ENCODE measurements at places on chromosomes 1 and 21. TPM values are rescaled to one million over a fixed set of nuclear protein-coding genes. Genes with fewer than 3 reads are reported as not detected.

The DEPDC1 gene
- total RNA-seq, result not detected

- no peaks in the 10 kb centered on the region for H3K27me3 ChIP-seq
- H3K36me3 ChIP-seq, result no peaks in the 10 kb centered on the region
- no peak overlapping the region for H3K27ac ChIP-seq
Measured at GRCh38 chr1:58714544-58714943, 14.7 kb upstream of the MYSM1 start.

The FOXD3 gene
- not detected for total RNA-seq

The KRTAP11-1 gene
- total RNA-seq, result not detected

The TBX19 gene
- total RNA-seq, result 0.33 TPM

GRCh38 chr1:7501723-7502603 lies 269.1 kb upstream of the VAMP3 start:
- no peak for DNase-seq
- H3K27ac ChIP-seq, result no peak overlapping the region
- H3K4me1 ChIP-seq, result no peaks in the 10 kb centered on the region
- no peaks in the 10 kb centered on the region for H3K27me3 ChIP-seq
- H3K36me3 ChIP-seq, result no peaks in the 10 kb centered on the region

The BROX gene
- 16.0 TPM for total RNA-seq

DNA sequence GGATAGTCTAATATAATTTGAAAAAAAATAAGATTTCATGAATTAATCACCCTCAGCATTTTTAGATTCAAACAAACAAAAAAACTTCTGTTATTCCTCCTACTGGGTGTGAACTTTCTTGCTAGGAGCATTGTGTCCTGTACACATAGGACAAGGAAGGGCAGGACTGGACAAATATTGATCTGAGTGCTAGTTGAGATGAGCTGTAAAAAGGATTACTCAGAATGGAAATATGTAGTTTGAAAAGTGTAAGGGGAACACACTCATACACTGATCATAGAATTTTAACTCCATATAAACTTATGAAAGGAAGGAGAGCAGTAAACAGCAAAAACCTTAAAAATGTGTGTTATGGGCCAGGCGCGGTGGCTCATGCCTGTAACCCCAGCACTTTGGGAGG lies 156.5 kb upstream of the ZNF648 start:
- no peaks in the 10 kb centered on the region for H3K4me1 ChIP-seq
- H3K4me3 ChIP-seq, result no peak overlapping the region
- H3K27me3 ChIP-seq, result no peaks in the 10 kb centered on the region
- no peak overlapping the region for H3K27ac ChIP-seq
- no peak for DNase-seq
- no peaks in the 10 kb centered on the region for H3K36me3 ChIP-seq

- no peaks in the 10 kb centered on the region for H3K27me3 ChIP-seq
- H3K36me3 ChIP-seq, result no peaks in the 10 kb centered on the region
- no peak overlapping the region for H3K4me3 ChIP-seq
- H3K27ac ChIP-seq, result no peak overlapping the region
Measured at GRCh38 chr21:23607782-23608431, 1999.4 kb downstream of the MRPL39 start.

- peak; percentile 67 for DNase-seq
- H3K27ac ChIP-seq, result no peak overlapping the region
- no peaks in the 10 kb centered on the region for H3K27me3 ChIP-seq
- no peak overlapping the region for H3K4me3 ChIP-seq
- peaks cover 2% of the 10 kb centered on the region for H3K4me1 ChIP-seq
Measured at GRCh38 chr1:36342426-36343185, 19.2 kb upstream of the EVA1B start.

DNA sequence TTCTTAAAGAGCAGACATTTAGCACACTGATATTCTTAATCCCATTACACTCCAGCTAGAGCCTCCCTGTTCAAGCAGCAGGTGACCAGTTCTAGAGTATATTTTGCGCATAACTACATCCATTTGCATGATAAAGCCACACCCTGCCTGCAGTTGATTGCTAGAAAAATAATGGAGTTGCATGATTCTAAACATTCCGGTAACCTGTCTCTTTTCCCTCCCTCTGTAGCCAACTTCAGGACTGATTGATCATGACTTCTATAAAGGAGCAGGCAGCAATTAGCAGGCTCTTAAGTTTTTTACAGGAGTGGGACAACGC lies 14.9 kb downstream of the ARMH1 start:
- no peaks in the 10 kb centered on the region for H3K27me3 ChIP-seq
- no peak overlapping the region for H3K4me3 ChIP-seq
- no peak for DNase-seq
- H3K27ac ChIP-seq, result no peak overlapping the region
- H3K36me3 ChIP-seq, result no peaks in the 10 kb centered on the region
- H3K4me1 ChIP-seq, result no peaks in the 10 kb centered on the region

GRCh38 chr1:115643666-115644065 lies 1.9 kb downstream of the VANGL1 start:
- H3K4me1 ChIP-seq, result peaks cover 6% of the 10 kb centered on the region
- no peaks in the 10 kb centered on the region for H3K27me3 ChIP-seq
- no peak overlapping the region for H3K4me3 ChIP-seq
- no peaks in the 10 kb centered on the region for H3K36me3 ChIP-seq
- no peak overlapping the region for H3K27ac ChIP-seq

DNA sequence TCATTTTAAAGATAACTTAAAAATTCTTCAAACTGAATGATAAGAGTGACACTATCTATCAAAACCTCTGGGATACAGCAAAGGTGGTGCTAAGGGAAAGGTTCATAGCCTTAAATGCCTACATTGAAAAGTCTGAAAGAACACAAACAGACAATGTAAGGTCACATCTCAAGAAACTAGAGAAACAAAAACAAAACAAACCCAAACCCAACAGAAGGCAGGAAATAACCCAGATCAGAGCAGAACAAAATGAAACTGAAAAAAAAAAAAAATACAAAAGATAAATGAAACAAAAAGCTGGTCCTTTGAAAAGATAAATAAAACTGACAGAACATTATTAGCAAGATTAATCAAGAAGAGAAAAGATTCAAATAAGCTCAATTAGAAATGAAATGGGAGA lies 6.8 kb downstream of the ODF2L start:
- no peaks in the 10 kb centered on the region for H3K27me3 ChIP-seq
- no peak overlapping the region for H3K4me3 ChIP-seq
- DNase-seq, result no peak
- no peaks in the 10 kb centered on the region for H3K36me3 ChIP-seq
- H3K27ac ChIP-seq, result no peak overlapping the region

- H3K36me3 ChIP-seq, result no peaks in the 10 kb centered on the region
- no peaks in the 10 kb centered on the region for H3K4me1 ChIP-seq
- H3K4me3 ChIP-seq, result no peak overlapping the region
- H3K27me3 ChIP-seq, result no peaks in the 10 kb centered on the region
Measured at GRCh38 chr1:30418061-30418938, 305.1 kb downstream of the MATN1 start.

The MAP3K6 gene
- total RNA-seq, result 1.3 TPM

The KRTAP10-12 gene
- total RNA-seq, result not detected

DNA sequence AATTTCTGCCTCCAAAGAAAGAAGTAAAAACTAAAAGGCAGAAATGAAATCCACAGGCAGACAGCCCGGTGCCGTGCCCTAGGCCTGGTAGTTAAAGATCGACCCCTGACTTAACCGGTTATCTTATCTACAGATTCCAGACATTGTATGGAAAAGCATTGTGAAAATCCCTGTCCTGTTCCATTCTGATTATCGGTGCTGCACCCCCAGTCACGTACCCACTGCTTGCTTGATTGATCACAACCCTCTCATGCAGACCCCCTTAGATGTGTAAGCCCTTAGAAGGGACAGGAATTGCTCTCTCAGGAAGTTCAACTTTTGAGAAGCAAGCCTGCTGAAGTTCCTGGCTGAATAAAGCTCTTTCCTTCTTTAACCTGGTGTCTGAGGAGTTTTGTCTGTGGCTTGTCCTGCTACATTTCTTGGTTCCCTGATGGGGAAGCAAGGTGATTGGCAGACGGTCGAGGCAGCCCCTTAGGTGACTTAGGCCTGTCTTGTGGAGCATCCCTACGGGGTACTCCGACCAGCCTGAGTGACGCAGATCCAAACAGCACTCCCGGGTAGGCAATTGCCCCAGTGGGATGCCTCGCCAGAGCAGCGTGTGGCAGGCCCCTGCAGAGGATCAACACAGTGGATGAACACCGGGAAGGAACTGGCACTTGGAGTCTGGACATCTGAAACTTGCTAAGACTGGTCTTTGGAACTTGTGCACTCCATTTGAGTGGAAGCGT lies 111.2 kb upstream of the PPM1J start:
- no peaks in the 10 kb centered on the region for H3K27me3 ChIP-seq
- H3K27ac ChIP-seq, result no peak overlapping the region
- no peak overlapping the region for H3K4me3 ChIP-seq

The SPRR2F gene
- not detected for total RNA-seq

GRCh38 chr1:204706838-204707509 lies 21.4 kb upstream of the LRRN2 start:
- H3K4me1 ChIP-seq, result no peaks in the 10 kb centered on the region
- H3K27me3 ChIP-seq, result peaks cover 2% of the 10 kb centered on the region
- no peaks in the 10 kb centered on the region for H3K36me3 ChIP-seq
- DNase-seq, result no peak
- H3K27ac ChIP-seq, result no peak overlapping the region

- no peaks in the 10 kb centered on the region for H3K36me3 ChIP-seq
- no peaks in the 10 kb centered on the region for H3K27me3 ChIP-seq
- no peak overlapping the region for H3K27ac ChIP-seq
- DNase-seq, result no peak
- H3K4me3 ChIP-seq, result no peak overlapping the region
- H3K4me1 ChIP-seq, result peaks cover 7% of the 10 kb centered on the region
Measured at GRCh38 chr1:234489007-234489697, 10.2 kb upstream of the TARBP1 start.

DNA sequence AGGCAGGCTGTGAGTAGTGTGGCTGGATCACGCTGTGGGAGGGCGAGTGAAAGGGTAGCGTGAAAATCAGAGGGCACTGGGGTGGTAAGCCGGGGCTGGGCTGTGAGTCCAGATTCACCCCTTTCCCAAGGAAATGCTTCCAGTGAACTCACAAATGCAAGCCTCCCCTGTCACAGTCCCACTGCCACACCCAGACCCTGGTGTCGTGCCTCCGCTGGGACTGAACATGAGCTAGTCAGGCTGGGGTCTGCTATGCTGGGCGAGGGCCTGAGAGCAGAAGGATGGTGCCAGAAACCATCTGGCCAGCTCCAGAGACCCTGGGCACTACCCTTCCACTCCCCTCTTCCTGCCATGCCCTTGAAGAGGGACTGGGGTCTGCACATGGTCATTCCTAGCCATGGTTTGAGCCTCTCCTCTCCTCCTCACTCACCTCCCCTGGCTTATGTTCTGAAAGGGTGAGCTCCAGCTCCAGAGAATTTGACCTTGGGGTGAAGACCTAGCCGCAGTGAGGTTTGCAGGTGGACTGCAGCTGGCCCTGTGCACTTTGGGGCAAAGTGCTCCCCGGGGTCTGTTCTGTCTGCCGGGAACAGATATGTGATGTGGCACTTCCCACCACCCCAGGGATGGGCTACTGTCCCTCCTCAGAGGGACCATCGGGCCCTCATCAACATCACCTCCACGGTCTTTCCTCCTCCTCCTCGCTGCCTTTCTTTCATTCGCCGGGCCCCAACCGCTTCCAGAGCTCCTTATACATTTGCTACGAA lies 365.6 kb downstream of the RPS6KC1 start:
- H3K27me3 ChIP-seq, result no peaks in the 10 kb centered on the region
- no peaks in the 10 kb centered on the region for H3K36me3 ChIP-seq
- DNase-seq, result peak; percentile 21
- H3K4me3 ChIP-seq, result no peak overlapping the region
- H3K4me1 ChIP-seq, result no peaks in the 10 kb centered on the region

- H3K36me3 ChIP-seq, result peaks cover 14% of the 10 kb centered on the region
- no peak overlapping the region for H3K4me3 ChIP-seq
- DNase-seq, result no peak
- H3K27me3 ChIP-seq, result no peaks in the 10 kb centered on the region
- no peak overlapping the region for H3K27ac ChIP-seq
Measured at GRCh38 chr1:92333668-92334067, 34.8 kb downstream of the RPAP2 start.

- no peak overlapping the region for H3K27ac ChIP-seq
- no peaks in the 10 kb centered on the region for H3K4me1 ChIP-seq
- no peaks in the 10 kb centered on the region for H3K27me3 ChIP-seq
Measured at GRCh38 chr1:56709269-56709880, 64.3 kb downstream of the PRKAA2 start.

The NOS1AP gene
- total RNA-seq, result 13.0 TPM

DNA sequence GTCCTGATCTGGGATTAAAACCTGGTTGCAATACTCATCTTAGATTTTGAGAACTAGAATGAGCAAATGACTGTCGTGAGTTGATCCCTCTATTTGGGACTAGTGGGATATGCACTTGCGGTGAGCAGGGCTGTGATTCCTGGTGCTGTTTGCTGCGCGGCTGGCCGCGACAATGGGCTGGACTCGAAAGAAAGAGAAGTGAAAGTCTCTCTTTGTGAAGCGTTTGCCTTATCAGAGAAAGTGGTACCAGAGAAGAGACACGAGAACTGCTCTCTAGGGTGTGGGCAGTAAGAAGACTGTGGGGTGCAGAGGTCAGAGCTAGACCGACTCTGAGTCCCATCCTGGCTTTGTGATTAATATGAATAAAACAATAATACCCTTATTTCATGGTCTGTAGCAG lies 8.6 kb downstream of the ST6GALNAC3 start:
- H3K4me1 ChIP-seq, result no peaks in the 10 kb centered on the region
- no peaks in the 10 kb centered on the region for H3K27me3 ChIP-seq
- no peaks in the 10 kb centered on the region for H3K36me3 ChIP-seq

- no peak overlapping the region for H3K27ac ChIP-seq
- H3K36me3 ChIP-seq, result no peaks in the 10 kb centered on the region
- H3K4me3 ChIP-seq, result no peak overlapping the region
- DNase-seq, result no peak
- no peaks in the 10 kb centered on the region for H3K27me3 ChIP-seq
- no peaks in the 10 kb centered on the region for H3K4me1 ChIP-seq
Measured at GRCh38 chr1:105830571-105831146, 1225.8 kb upstream of the PRMT6 start.

GRCh38 chr1:223726380-223727001 lies 14.2 kb downstream of the CAPN2 start:
- peaks cover 2% of the 10 kb centered on the region for H3K4me1 ChIP-seq
- no peaks in the 10 kb centered on the region for H3K27me3 ChIP-seq
- H3K36me3 ChIP-seq, result no peaks in the 10 kb centered on the region
- H3K27ac ChIP-seq, result peak overlapping the region; percentile 63

DNA sequence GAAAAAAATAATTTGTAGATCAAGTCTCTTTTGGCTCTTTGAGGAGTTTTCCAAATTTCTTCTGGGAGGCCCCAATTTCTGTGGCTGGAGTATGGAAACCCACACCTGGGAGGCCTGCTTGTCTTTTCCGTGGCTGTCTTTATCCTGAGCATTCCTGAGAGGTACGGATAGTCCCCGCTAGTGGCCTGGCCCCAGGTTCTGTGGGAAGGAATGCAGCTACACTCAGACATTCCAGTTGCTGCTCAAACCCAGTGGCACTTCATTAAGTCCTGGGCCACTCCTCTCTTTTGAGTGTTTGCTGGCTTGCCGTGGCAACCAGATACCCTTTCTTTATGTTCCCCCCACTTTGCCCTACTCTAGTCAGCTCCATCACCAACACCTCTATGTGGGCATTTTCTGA lies 310.4 kb downstream of the ASTN1 start:
- no peaks in the 10 kb centered on the region for H3K27me3 ChIP-seq
- no peak overlapping the region for H3K4me3 ChIP-seq
- H3K27ac ChIP-seq, result no peak overlapping the region
- no peaks in the 10 kb centered on the region for H3K4me1 ChIP-seq

Data from liver (tissue), 10 donors.